RWPE1 (cell line): ENCODE measurements at places on chromosomes 16 and 17.

GRCh38 chr16:67206838-67207248, 7.9 kb downstream of the ELMO3 start:
- DNase-seq, result peak; percentile 50

DNA sequence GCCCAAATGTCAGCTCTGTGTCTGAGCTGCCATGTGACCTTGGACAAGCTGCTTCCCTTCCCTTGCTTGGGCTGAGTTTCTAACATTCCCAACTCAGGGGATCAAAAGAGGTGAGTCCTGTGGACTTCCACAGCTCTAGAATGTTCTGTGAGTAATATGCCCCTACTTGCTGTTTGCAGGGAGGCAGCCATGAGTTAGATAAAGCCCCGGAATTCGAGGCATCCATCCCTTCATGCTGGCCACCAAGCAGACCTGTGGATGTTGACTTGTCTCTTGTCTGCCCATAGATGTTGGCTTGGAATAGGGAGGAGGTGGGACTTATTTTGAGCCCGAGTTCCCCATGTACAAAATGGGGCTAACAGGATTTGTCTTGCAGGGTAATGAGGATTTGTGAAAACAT, 36.2 kb downstream of the KSR1 start:
- no peak for DNase-seq

- DNase-seq, result no peak
Observed at GRCh38 chr16:76862901-76863300, 328.1 kb upstream of the MON1B start.

DNA sequence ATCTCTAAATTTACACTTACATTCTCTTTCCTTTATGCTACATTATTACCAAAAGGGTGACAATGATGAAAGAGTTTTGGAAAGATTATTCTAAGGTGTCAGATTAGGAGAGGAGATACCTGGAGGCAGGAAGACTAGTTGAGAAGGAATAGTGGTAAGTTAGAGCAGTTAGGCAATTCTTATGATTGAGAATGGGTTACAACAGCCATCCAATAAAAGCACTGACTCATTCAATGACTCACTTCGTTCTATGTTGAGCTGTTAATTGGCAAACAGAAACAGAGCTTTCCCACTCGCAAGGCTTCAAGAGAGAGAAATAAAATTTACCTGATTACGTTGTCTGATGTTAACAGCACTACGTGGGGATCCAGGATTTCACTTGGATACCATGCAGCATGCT, 5.8 kb downstream of the NUP88 start:
- DNase-seq, result peak; percentile 80

GRCh38 chr17:57572062-57572461, 173.0 kb downstream of the CCDC182 start:
- DNase-seq, result no peak

DNA sequence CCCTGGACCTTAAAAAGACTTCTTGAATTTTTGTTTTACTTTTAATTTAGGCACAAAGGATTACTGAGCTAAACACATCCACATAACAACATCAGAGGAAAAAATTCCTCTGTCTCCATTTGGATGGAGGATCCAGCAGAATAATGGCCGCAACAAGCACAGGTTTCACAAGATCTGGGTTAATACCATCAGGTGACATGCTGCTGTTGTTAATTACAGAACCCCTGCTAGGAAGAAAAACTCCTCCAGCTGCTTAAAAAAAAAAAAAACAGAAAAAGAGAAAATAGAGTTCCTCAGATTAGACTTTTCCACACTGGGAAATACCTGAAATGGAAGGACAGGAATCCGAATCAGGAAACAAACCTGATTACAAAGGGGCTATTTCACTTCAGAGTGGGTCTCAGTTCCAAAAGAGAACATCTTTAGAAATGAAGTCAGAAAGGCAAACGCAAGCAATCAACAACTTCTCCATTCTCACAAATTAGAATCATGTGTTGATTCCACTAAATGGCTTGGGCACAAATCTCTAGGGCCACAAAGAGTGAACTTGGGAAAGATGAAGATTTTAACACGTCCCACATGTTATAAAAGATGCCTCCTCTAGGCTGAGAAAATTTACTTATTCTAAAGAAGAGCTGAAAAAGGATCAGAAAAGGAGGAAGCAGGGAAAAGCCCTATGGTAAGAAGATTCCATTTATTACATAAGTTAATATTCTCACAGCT, 44.0 kb downstream of the SPOP start:
- DNase-seq, result no peak

GRCh38 chr16:10847176-10847575, 28.6 kb upstream of the TVP23A start:
- no peak for DNase-seq
